ENCODE measurements at places on chromosomes 5 and 9.

GRCh38 chr9:124480621-124480981, 26.6 kb downstream of the NR5A1 start:
- peak; percentile 21 for DNase-seq

DNA sequence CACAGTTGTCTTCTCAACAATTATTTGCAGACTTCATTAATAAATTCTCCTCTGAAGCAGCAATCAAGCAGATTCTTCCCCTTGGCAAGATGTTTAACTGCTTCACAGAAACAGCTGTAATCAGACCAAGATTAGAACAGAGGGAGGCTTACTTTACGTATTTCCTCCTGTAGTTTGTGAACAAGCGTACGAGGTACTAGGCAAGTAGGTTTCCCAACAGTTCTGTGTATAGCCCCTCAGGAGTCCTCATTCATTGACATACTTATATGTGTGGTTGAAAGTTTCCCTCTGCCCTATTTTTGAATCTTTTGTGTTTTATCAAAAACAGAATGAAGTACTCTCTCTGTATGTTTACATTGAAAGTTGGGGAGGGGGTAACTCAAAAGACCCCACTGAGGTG, 128.0 kb downstream of the SPATA31D1 start:
- DNase-seq, result no peak

DNA sequence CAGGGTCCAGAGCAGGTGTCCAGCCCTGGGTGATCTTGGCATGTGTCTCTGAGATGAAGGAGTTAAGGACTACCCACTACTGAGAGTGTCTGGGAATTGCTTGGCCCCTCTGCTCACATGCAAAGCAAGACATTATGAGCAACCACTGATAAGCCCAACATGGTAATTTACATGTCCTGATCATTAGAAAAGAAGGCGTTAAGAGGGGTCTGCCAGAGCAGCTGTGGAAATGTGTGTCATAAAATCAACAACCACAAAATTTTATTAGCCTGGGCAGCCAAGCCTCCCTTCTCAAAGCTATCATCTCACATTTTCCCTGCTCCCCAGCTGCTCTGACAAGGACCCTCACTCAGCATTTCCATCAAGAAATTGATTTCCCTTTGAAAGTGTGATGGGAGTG, 351.0 kb downstream of the SPOCK1 start:
- DNase-seq, result no peak

DNA sequence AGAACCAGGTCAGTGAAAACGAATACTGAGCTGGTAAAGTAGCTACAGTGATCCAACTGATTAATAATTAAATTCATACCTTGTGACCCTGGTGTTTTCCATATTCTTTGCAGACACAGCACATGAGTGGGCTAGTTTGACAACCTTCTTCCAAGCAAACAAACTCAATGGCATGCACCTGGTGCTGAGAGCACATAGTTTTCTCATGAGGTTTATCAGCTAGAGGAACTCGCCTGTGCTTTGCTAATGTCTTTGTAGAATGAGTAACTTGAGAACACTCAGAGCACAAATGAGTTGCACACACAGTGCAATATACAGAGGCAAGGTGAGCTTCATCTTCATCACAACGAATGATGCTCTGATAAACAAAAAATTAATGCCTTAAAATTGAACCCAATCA, 12.6 kb downstream of the TRIM23 start:
- peak; percentile 88 for DNase-seq

- DNase-seq, result no peak
These were observed 408.9 kb upstream of the SMARCA2 start for GRCh38 chr9:1606253-1606652.

GRCh38 chr9:114909661-114910060, 20.7 kb downstream of the TNFSF8 start:
- DNase-seq, result no peak

GRCh38 chr5:139723986-139724587, 71.5 kb upstream of the PSD2 start:
- DNase-seq, result no peak

GRCh38 chr5:155728857-155729683, 597.9 kb upstream of the SGCD start:
- DNase-seq, result peak; percentile 30

GRCh38 chr9:127165116-127165515, 42.7 kb upstream of the ANGPTL2 start:
- DNase-seq, result no peak

DNA sequence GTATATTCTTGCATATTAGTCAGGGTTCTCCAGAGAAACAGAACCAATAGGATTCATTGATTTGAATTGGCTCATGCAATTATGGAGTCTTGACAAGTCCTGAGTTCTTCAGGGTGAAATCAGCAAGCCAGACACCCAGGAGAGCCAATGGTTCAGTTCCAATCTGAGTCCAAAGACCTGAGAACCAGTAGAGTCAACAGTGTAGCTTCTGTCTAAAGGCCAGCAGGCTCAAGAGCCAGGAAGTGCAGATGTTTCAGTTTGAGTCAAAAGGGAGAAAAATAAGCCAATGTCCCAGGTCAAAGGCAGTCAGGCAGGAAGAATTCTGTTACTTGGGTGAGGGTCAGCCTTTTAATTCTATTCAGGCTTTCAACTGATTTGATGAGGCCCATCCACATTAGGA, 37.8 kb upstream of the ANKRD34B start:
- DNase-seq, result no peak

DNA sequence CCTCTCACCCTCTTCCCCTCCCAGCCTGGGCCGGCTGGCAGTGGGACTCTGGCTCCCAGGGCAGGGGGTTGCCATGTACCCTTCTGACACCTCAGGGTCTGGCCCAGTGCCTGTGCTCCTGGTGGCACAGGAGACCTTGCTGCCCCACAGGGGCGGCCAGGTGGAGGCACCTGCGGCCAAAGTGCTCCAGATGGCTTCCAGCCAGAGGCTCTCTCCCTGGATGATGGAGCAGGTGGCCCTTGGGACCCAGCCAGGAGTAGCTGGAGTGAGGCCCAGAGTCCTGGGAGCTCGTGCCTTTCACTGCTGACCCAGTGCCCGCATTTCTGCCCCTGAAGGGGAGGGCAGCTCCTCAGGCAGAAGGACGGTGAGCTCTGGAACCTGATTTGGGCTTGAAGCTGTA, 87.3 kb downstream of the NTNG2 start:
- DNase-seq, result no peak

- no peak for DNase-seq
These were observed 30.4 kb upstream of the DENND1A start for GRCh38 chr9:123960366-123960765.

- DNase-seq, result no peak
These were observed 59.9 kb downstream of the GRAMD2B start for GRCh38 chr5:126483156-126483555.

GRCh38 chr9:106707291-106707690, 155.7 kb upstream of the ZNF462 start:
- no peak for DNase-seq

- no peak for DNase-seq
These were observed 6.2 kb downstream of the PDLIM4 start for GRCh38 chr5:132263548-132264261.

- no peak for DNase-seq
These were observed 114.2 kb downstream of the GOLPH3 start for GRCh38 chr5:32059761-32060530.

GRCh38 chr9:91028166-91028827, 226.7 kb downstream of the SYK start:
- no peak for DNase-seq

DNA sequence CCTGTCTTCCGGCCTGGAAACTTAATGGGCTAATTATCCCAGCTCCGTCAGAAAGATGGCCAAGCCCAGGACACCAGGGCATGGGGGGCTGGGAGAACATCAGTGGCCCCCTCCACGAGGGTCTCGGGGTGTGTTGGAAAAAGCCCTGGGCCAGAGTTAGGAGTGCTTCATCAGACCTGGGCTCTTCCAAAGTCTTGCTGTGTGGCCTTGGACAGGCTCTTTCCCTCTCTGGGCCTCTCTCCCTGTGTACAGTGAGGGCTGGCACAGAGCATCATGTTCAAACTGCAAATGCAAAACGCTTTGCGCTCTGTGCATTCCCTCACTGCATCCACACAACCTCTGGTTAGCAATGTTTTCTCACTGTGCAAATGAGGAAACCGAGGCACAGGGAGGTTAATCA, 48.3 kb downstream of the ASS1 start:
- DNase-seq, result no peak

GRCh38 chr9:123656565-123656964, 273.4 kb downstream of the DENND1A start:
- DNase-seq, result no peak

GRCh38 chr9:19947996-19948395, 159.2 kb upstream of the SLC24A2 start:
- DNase-seq, result no peak

DNA sequence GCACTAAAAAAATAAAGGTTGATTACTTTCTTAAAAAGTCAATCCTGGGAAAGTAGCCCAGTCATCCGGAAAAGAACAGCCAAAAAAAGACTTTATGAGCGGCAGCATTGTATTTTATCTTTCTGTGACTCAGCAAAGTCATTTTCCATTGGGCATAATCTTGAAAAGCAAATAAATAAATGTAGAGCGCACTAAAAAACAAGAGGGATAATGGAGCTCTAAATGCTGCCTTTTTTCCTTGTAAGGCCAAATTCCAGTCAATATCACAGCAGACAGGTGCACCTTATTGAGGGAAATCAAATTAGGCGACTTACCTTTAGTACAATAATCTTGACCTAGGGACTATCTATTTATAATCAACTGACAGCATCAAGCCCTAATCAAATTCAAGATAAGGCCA, 266.8 kb downstream of the MTRR start:
- peak; percentile 10 for DNase-seq

GRCh38 chr5:40831346-40832210, 3.4 kb downstream of the RPL37 start:
- DNase-seq, result no peak

DNA sequence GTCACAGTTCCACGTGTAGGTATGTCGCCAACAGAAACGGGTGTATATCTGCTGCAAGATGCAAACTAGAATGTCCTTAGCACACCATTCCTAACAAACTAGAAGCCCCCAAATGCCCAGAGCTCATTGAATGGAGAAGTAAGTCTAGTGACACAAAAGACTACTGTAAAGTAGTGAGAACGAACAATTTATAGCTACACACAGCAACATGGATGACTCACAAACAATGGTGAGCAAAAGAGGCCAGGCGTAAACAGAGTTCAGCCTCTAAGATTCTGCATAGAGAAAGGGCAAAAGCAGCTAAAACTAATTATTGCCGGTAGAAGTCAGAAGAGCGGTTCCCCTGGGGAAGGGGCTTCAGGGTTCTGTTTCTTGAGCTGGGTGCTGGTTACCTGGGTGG, 74.7 kb downstream of the AMBP start:
- DNase-seq, result no peak

DNA sequence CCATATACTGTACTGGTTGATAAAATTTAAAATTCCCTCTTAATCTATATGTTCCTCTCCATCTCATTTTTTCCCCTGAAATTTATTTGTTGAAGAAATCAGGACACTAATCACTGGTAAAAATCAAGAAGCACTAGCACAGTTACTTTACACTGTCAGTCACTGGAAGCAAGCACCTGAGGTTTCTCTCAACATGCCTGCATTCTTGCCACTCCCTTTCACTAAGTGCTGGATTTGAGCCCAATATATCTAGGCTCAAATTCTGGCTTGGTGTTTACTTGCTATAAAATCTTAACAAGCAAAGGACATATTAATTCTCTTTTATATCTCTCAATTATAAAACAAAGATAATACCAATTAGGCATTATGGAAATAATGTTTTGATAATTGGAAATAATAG, 58.6 kb downstream of the DIAPH1 start:
- DNase-seq, result no peak

DNA sequence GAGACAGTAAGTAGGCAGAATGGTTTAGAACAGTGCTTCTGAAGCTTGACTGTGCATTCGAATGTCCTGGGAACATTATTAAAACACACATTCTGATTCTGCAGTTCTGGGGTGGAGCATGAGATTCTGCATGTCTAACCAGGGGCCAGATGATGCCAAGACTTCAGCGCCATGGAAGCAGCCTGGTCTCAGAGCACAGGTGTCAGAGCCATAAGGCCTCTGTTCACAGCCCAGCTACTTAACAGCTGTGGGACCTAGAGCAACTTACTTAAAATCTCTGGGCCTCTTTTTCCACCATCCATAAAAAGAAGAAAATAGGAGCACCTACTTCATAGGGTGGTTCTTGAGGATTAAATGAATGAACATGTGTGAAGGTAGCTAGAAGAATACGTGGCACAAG, 84.0 kb downstream of the GNAQ start:
- no peak for DNase-seq

DNA sequence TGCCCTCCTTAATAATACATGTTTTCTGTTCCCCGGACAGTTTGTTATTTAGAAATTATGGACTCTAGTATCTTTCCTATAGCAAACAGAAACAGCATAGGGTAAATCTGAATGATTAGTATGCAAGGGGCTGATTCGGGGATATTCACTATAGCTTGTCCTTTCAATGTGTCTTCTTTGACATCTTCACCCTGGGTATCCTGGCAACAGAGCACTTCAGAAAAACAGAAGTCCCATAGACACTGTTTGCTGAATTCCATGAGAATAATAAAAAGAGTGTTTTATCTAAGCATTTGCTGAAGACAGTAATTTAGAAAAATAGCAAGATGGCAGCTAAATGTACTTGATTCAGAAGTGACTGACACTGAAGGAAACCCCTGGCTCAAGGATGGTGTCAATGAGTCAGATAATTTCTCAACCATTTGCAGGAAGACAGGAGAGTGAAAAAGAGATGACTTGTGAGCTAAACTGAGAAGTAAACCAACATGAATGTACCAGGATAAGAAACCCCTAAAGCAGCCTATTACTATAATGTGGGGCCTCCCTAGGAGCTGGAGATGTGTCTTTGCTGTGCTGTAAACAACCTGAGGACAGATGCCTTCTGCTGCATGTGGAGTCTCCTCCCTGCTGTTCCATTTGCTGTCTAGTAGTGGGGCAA, 246.2 kb downstream of the MAN2A1 start:
- DNase-seq, result no peak

DNA sequence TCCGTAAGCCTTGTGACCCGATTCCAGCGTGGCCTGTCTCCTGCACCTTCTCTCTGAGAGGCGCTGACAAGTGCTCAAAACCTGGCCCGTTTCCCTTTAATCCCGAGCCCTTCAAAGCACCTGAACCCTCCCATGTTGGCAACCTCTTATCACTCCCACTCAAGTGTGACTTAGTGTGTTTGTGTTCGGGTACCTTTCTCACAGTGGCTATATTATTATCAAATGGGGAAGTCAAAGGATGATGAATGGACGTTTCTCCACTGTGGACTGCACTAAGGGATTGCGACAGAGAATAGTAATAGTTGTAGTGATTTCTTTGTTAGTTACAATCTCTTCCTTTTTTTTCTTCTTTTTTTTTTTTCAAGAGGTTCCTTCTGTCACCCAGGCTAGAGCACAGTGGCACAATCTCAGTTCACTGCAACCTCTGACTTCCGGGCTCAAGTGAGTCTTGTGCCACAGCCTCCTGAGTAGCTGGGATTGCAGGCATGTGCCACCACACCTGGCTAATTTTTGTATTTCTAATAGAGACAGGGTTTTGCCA, 65.4 kb upstream of the TNFSF8 start:
- no peak for DNase-seq

DNA sequence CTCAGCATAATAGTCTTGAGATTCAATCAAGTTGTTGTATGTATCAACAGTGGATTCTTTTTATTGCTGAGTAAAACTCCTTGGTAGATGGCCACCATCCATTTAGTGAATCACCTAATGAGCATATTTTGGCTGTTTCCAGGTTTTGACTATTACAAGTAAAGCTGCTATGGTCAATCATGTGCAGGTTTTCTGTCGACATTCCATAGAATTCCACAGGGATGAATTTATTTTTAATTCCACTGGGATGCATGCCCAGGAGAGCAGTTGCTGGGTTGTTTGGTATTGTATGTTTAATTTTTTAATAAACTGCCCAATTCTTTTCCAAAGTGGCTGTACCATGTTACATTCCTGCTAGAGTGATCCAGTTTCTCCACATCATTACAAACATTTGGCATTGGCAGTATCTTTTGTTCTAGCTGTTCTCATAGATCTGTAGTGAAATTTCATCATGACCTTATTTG, 10.5 kb upstream of the S1PR3 start:
- DNase-seq, result no peak
